ENCODE measurements at places on chromosomes 4 and X.

- peak; percentile 13 for DNase-seq
Measured at GRCh38 chrX:7828594-7828993, 14.4 kb upstream of the VCX start.

DNA sequence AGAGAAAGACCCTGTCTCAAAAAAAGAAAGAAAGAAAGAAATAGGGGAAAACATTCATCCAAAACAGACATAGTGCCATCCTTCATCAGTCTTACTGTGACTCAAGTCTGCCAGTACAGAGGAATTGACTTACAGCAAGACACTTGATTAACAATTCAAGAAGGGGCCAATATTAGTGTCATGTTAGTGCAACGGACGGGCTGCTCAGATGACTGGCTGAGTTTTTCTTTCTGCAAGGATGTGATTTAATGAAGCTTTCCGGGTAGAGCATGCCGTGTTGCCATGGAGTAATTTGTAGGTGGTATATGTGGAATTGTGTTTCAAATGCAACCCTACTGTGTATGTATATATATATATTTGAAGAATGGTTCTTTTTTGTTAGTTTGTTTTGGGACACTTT is 12.6 kb upstream of the MFAP3L start:
- no peak for DNase-seq

- no peak for DNase-seq
Measured at GRCh38 chrX:38824176-38824575, 22.9 kb downstream of the MID1IP1 start.

- no peak for DNase-seq
Measured at GRCh38 chr4:173932701-173933100, 350.8 kb downstream of the FBXO8 start.

DNA sequence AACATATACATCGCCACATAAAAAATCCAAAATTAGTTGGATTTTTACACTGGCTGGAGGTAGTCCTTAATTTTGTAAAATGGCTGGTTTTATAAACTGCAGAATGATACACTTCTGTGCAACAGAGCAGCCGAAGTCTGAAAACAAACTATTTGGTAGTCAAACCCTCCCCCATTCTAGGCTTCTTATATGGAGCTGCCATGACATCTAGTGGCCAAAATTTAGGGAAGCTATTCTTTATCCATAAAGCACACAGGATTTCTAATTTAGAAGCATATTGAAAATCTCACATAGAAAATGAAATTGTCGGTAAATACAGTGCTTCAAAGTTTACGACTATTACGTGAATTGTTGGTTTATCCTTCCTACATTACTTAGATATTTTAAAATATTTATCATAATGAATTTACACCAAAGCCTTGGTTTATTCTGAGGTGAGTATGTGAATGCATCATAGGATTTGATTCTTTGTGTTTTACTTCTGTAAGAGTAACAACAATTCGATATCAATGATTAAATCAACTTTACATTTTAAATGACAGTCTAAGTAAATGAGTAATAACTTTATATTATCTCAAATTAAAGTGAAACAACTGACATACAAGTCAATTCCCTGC is 113.4 kb upstream of the FAM241A start:
- peak; percentile 17 for DNase-seq

GRCh38 chrX:74249963-74250362 is 54.0 kb upstream of the ZCCHC13 start:
- DNase-seq, result no peak

GRCh38 chrX:80489166-80489565 is 68.9 kb downstream of the TENT5D start:
- DNase-seq, result no peak

- DNase-seq, result no peak
Measured at GRCh38 chr4:150268444-150268843, 190.2 kb downstream of the DCLK2 start.

GRCh38 chr4:13514722-13515121 is 29.6 kb downstream of the NKX3-2 start:
- DNase-seq, result no peak

DNA sequence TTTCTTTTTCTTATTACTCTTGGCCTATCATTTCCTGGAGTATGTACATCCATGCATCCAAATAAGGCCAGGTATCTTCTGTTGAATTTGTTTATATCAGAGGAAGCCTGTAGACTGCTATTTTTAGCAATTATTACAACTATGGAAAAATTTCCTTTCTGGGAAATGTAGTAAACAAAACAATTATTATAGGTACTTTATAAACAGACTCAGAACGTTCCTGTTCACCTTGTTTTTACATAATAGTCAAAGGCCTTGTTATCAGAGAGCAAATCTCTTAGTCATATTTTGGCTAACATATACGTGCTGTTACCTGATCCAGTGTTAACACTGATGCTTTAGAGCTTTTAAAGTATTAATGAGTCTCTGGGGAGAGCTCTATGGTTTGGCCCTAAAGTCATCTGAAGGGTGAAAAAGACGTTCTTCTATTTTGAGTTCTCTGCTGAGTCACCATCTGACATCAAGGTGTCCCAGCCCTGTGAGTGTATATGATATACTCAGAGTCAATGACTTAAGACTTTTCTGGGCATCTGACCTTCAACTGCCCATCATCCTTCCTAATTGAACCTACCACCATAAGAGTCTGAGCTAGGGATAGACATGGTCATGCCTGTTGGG is 7.3 kb downstream of the SPARCL1 start:
- DNase-seq, result no peak

- peak; percentile 20 for DNase-seq
Measured at GRCh38 chr4:17811078-17811603, 362 bp downstream of the NCAPG start.

GRCh38 chr4:39042366-39042765 is 10.2 kb upstream of the TMEM156 start:
- DNase-seq, result no peak

DNA sequence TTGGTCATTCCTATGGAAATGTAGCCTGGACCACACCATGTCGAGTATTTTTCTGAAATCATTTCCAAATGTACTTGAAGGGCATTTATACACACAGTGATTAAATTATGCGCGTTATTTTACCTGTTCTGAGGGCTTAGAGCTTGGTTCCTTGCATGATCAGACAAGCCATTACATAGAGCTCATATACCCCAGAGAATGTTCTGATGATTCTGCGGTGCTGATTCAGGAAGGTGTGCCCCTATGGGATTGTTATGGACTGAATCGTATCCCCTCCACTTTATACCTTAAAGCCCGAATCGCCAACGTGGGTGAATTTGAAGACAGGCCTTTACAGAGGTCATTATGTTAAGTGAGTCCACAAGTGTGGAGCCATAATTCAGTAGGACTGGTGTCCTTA is 848.9 kb downstream of the TRIML1 start:
- DNase-seq, result no peak

DNA sequence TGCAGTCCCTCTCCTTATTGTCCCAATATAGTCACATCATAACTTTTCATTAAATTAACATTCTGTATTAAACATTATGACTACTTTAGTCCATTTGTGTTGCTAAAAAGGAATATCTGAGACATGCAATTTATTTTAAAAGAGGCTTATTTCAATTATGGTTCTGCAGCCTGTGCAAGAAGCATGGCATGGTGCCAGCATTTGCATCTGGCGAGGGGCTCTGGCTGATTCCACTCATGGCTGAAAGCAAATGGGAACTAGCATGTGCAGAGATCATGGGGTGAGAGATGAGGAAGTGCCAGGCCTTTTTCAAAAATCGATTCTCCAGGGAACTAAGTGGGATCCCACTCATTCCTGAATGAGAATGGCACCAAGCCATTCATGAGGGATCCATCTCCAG is 476.3 kb upstream of the RPS6KA3 start:
- no peak for DNase-seq

DNA sequence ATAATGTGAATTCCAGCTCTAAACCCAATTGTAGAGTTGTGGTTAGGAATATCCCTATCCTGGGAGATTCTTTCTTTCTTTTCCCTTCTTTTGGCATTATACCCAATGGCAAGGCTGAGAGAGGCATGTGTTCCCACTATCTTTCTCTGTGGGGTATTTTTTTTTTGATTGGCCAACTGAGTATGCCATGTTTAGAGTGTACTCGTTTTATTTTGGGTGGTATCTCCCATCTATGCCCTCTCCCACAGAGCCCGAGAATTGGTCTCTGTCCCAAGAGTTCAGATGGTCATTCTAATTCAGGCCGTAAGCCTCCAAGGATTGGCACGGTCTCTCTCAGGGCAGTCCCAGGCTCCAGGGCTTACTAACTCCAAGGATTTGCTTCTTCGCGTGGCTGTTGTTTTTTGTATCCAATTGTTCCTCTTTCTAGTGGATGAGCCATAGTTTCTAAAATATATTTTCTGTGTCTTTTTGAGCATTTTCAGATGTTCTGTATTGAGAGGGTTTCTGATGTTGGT is 198.8 kb downstream of the SLC4A4 start:
- DNase-seq, result no peak

GRCh38 chrX:114332766-114333165 is 251.1 kb upstream of the HTR2C start:
- DNase-seq, result no peak

DNA sequence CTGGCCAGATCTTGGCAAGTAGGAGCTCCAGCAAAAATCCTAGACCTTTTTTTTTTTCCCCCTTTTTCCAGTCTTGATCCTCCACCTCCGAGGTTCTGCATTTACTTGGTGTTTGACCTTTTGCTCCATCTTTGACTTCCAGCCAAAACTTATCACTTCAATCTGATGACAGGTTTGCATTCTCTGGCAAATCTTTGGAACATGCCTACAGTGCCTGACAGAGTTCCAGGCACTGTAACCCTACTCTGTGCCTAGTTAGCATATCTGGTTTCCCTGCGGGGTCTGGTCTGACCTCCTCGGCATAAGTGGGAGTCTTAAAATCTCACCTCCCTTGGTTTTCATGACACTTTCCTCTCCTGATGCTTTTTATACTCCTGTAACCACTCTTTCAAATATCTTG is 39.4 kb upstream of the NR3C2 start:
- DNase-seq, result no peak

GRCh38 chr4:151276787-151277562 is at the start of gene PRSS48:
Gene PRSS48 (plus strand): TSS chr4:151277161. CDS start chr4:151277173, 12 bp downstream.
- DNase-seq, result peak; percentile 75

DNA sequence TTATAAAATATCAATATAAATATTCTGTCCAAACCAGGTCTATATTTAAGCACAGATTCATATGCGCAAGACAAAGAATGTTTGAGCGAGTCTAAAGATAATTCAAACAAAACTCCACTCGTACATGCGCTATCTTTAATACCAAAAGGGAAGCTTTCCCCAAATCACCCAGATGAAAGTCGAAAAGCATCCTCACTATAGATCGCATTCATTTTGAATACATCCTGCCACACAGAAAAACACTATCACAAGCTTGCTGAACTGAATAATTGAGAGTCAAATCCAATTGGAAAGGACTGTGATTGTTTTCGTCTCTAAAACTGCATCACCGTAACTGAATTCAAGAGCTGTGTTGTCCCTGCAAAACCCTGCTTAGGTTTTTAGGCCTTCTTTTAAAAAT is 685 bp downstream of the TASL start:
- no peak for DNase-seq

DNA sequence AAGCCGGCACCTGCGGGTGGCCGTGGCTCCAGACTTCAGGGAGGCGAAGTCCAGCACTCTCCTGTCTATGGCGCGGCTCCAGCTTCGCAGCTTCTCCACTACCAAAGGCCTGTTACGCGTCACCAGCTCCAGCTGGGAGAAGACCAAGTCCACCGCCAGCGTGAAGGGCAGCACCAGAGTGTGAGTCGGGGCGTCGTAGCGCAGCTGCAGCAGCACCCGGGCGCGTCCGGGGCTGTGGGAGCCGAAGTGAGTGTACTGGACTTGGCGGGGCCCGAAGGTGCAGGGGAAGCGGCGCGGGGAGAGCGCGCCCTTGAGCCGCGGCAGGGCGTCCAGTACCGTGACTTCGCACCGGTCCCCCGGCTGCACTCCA is 444 bp downstream of the FREM3 start:
- DNase-seq, result no peak

GRCh38 chr4:165612936-165613335 is 234.1 kb downstream of the CPE start:
- DNase-seq, result no peak

- DNase-seq, result no peak
Measured at GRCh38 chrX:95728446-95728845, 956.2 kb upstream of the DIAPH2 start.

DNA sequence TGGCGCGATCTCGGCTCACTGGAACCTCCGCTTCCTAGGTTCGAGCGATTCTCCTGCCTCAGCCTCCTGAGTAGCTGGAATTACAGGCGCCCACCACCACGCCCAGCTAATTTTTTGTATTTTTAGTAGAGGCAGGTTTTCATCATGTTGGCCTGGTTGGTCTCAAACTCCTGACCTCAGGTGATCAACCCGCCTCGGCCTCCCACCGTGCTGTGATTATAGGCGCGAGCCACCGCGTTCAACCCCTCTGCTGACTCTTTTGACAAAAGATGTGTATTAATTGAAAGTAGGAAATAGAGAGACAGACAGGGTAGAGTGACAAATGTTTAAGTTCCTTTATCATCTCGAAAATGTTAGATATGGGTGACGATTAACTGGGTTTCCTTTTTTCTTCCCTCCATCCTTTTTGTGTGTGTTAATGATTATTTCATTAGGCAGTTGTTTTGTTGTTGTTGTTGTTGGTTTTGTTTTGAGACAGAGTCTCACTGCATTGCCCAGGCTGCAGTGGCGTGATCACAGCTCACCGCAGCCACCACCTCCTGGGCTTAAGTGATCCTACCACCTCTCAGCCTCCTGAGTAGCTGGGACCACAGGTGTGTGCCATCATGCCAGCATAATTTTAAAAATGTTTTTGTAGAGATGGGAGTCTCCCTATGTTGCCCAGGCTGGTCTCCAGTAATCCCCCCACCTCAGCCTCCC is 79.5 kb downstream of the KDM6A start:
- no peak for DNase-seq

- DNase-seq, result peak; percentile 82
Measured at GRCh38 chr4:6281436-6282313, 12.0 kb downstream of the WFS1 start.

DNA sequence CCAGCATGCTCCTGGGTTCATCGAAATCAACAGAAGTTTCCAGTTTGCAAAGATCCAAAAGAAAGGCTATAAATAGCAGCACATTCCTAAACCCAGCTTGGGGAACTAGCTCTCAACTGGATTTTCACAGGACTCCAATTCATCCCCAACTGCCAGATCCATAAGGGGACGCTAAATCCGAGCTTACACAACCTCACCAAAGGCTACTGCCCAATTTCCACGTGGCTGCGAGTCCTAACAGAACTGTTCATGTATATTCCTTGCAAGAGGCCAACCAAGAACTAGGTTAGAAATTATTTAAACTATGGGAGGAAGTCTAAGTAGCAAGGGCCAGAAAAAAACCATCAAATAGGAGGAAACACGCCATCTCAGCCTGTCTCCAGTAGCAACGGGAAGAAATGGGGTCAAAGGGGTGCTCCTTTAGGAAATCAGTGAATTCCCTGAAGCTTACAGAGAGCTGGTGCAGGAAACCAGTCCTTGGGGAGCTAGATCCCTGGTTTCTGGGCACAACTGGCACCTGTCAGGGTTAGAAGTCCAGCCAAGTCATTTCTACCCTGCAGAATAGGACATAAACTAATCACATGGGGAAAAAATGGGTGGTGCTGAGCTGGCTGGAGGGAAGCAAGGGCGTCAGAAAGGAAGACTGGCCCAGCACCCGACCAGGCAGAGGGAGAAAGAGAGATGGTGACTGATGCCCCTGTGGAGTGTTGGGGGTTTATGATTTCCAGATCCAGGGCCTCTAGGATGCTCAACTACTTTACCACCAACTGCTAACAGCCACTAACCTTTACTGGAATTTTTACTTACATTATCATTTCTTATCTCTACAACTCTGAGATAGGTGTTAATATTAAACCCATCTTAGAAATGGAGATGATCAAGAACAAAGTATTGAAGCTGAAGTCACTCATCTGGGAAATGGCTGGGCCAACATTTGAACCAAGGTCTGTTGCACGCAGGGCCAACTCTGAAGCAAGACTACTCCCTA is 20.5 kb downstream of the RELL1 start:
- DNase-seq, result no peak
